ENCODE measurements at places on chromosomes 16 and 17.

DNA sequence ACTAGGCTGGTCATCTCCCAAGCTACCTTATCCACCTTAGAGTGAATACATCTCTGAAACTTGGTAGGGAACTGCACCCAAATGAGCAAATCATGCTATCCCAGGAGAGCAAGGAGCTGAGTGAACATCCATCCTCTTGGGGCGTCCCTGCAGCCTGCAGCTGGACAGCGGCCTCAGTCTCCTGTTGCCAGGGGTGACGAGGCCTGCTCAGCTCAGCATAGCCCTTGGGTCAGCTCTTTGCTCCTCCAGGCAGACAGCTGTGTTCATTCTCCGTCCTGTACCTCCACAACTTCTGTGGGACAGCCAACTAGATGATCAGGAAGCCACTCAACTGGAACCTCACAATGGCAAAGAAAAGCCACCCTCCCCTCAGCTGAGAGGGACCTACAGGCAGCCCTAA lies 111.9 kb downstream of the SOCS1 start:
- no peak for DNase-seq

DNA sequence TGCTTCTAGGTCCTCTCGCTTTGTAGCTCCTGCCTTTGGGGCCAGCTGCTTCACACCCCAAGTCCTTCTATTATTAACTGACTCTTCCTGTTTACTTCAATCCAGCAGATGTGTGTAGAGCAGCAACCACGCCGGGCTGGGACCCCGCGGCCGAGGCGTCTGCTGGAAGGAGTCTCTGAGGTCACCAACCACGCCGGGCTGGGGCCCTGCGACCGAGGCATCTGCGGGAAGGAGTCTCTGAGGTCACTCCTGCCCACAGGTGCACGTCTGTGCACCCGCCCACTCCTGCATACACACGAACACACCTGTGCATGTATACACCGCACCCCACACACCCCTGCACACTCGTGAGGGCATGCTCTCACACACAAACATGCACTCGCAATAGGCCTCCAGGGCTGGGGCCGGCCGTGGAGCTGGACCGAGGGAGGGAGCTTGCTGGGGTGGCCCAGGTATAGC lies 7.8 kb upstream of the TEX19 start:
- DNase-seq, result no peak

- no peak for DNase-seq
Observed at GRCh38 chr16:70421473-70422311, 17.2 kb downstream of the ST3GAL2 start.

DNA sequence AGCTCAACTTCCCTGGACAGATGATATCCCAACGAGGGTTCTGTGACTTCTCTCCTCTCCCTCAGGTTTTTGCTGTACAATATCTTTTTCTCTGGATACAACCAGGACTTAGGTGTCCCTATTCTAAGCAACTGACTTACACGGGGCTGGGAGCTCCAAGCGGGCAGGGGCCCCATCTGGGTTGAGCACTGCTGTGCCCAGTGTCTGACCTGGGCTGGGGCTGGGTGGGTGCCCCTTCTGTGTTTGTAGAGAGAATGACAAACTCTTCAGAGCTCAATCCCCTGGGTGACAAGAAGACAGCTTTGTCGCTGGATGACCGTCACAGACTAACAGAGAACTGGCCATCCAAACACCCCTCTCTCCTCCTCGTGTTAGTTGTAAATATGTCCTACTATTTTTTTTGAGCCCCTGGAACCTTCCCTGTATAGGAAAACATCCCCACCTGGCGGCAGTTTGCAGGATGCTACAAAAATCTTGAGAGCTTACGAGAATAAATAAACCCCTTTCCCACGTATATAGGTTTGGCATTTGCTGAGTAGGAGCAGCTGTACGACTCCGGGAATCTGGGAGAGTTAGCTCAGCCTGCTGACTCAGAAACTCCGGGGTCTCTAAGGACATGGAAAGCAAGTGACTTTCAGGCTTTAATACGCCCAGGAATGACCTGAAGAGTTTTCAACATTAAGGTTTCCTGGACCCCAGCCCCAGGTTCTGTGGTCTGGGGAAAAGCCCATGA lies 23.7 kb upstream of the RCVRN start:
- peak; percentile 48 for DNase-seq

GRCh38 chr16:50425044-50425443 lies 56.3 kb upstream of the BRD7 start:
- DNase-seq, result no peak

- no peak for DNase-seq
Observed at GRCh38 chr17:19958023-19958422, 19.6 kb downstream of the AKAP10 start.

Data from ovary (tissue), 10 donors.